ENCODE measurements at places on chromosomes 16 and 17. TPM values are rescaled to one million over a fixed set of nuclear protein-coding genes. Genes with fewer than 3 reads are reported as not detected.

GRCh38 chr16:59854846-59855439 is 1120.8 kb upstream of the GOT2 start:
- no peak for DNase-seq

DNA sequence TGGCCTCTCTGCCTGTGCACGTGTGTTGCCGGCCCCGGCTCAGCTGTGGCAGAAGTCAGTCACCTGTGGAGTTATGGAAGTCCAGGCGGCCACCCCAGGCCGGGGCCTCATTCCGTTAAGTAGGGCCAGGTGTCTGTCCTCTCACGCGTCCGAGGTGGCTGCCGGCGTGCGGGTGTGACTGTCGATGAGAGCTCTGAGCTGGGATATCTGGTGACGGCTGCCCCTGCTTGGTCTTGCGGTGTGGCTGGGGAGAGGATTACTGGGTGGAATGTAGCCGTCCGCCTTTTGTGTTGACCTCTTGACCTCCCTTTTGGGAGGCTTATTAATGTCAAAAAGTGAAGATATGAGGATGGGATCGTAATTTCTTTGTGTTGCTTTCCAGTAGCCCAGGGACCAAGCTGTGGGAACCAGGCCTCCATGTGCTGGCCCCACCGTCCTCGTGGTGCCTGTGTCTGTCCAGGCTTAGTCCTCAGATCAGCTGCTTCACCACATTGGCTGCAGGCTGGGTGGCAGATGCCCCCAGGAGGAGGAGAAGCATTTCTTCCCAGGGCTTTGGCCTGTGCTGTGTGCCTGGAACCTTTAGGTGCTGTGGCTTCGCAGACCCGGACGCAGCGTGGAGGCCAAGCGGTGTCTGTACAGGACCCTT is 23.0 kb upstream of the ZNF750 start:
- no peak for DNase-seq

- DNase-seq, result no peak
Observed at GRCh38 chr16:12043953-12044352, 67.4 kb downstream of the SNX29 start.

DNA sequence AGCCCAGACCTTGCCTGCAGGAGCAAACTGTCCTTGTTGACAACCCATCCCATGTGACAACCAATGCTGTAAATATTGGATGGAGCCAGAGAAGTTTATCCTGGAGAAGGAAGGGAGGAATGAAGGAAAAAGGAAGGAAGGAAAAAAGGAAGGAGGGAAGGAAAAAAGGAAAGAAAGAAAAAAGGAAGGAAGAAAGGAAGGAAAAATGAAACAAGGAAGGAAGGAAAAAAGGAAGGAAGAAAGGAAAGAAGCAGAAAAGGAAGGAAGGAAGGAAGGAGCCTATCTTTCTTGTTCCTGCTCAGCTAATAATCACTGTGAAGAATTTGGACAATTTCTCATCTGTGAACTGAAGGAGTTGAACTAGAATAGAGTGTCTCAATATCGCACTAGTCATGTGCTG is 56.1 kb downstream of the ACSM2B start:
- no peak for DNase-seq

GRCh38 chr16:86085161-86085611 is 186.2 kb downstream of the IRF8 start:
- no peak for DNase-seq

The CRHR1 gene
- total RNA-seq, result not detected

Measured in MG63 (cell line).